ENCODE measurements at places on chromosomes 4 and X. TPM values are rescaled to one million over a fixed set of nuclear protein-coding genes. Genes with fewer than 3 reads are reported as not detected.

The BANK1 gene
- 0.81 TPM for total RNA-seq

The DHX15 gene
- total RNA-seq = 98.5 TPM

The SASH3 gene
- total RNA-seq = not detected

The FGFBP1 gene
- 3.4 TPM for total RNA-seq

The NMU gene
- 0.83 TPM for total RNA-seq

The DKC1 gene
- 158 TPM for total RNA-seq

The CFAP99 gene
- 0.18 TPM for total RNA-seq

The RHOXF1 gene
- total RNA-seq = not detected

The VSIG1 gene
- 0.20 TPM for total RNA-seq

The PRIMPOL gene
- total RNA-seq = 7.0 TPM

The IGFBP7 gene
- 253 TPM for total RNA-seq

The CT47B1 gene
- total RNA-seq = not detected

The CSAG3 gene
- not detected for total RNA-seq

The GABRE gene
- 20.9 TPM for total RNA-seq

The KLF8 gene
- total RNA-seq = 0.02 TPM

The EVC gene
- 10.6 TPM for total RNA-seq

The IL9R gene
- total RNA-seq = 0.22 TPM

The GLRA2 gene
- total RNA-seq = not detected

The TKTL2 gene
- not detected for total RNA-seq

The RP2 gene
- total RNA-seq = 10.2 TPM

The GPRIN3 gene
- total RNA-seq = 2.2 TPM

The GPRASP3 gene
- 3.5 TPM for total RNA-seq

The CCNA2 gene
- 45.4 TPM for total RNA-seq

The SLC35A2 gene
- total RNA-seq = 60.9 TPM

The HSD17B13 gene
- 0.05 TPM for total RNA-seq

The AR gene
- total RNA-seq = 3.2 TPM

The TMPRSS11B gene
- total RNA-seq = not detected

The ENOPH1 gene
- 29.5 TPM for total RNA-seq

The ALB gene
- not detected for total RNA-seq
